Stimulated activated CD4-positive, alpha-beta T cell treated with anti-CD3 and anti-CD28 coated beads, Interleukin-12 subunit alpha, Interleukin-12 subunit beta, amount 100 ng/mL, for 24 hours (primary cell): ENCODE measurements at places on chromosomes 3 and 15.

- peak; percentile 53 for DNase-seq
These were observed 1.1 kb downstream of the CELSR3 start for GRCh38 chr3:48661501-48662144.

- DNase-seq, result no peak
These were observed 67.0 kb upstream of the ABHD2 start for GRCh38 chr15:89021224-89021623.

DNA sequence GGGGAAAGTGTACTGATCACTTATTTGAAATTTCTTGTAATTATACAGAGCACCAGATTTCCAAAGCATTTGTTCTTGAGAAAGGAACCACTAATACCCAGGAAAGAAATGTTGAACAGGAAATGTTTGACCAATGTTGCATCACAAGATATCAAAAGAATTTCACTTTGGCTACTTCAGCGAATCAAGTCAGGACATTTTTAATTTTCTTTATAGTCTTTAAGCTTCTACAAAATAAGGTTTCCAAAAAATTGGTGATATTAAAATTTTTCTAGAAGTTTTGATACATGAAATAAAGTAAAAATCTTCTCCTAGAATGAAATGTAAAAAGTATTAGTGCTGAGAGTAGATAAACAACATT, 421.9 kb downstream of the MECOM start:
- DNase-seq, result no peak

DNA sequence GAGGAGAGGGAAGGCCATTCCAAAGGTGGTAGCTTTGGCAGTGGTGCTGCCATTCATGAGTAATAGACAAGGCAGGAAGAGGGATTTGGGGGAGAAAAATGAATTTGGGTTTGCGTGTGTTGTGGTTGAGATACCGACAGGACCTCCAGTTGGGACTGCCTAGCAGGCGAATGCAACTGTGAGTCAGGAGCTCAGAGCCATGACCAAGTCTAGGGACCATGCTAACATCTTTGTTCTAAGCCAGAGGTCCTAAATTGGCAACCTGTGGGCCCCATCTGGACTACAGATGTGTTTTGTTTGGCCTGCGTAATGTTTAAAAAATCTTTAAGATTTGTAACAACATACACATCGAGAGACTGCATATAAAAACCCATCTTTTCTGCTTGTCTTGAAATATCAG, 61.6 kb downstream of the SAMMSON start:
- no peak for DNase-seq

GRCh38 chr3:111669926-111670630, 74.9 kb upstream of the ZBED2 start:
- no peak for DNase-seq
